Suprapubic skin (tissue), 4 donors: ENCODE measurements at places on chromosomes 3 and 15.

DNA sequence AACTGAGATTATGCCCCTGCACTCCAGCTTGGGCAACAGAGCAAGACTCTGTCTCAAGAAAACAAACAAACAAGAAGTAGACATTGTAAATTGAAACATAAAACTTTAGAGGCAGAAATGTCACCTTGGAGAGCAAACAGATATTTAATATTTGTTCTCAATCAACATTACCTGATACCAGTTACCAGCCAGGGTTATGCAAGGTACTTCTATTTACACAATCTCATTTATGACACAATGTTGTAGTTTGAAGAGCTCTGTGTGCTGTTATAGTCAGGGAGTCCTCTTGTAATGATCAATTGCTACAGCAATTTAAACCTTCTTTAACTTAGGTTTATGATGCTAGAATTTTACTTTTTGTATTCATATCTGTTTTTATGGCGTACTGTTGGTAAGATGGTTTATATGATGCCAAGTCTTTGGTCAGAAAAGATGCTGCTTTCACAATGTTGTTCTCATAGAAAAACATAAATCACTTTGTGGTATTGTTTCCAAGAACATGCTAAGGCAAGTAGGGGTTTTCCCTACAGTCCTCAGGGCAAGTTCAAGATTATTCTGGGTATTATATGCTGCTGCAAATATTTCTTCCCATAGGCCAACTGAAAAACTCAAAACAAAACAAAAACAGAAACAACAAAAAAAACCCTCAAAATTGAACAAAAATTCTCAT, 173.5 kb downstream of the TNIK start:
- no peak for DNase-seq
- H3K27me3 ChIP-seq, result no peaks in the 10 kb centered on the region
- no peak overlapping the region for H3K4me3 ChIP-seq
- no peak overlapping the region for H3K27ac ChIP-seq
- peaks cover 36% of the 10 kb centered on the region for H3K4me1 ChIP-seq
- H3K36me3 ChIP-seq, result no peaks in the 10 kb centered on the region

DNA sequence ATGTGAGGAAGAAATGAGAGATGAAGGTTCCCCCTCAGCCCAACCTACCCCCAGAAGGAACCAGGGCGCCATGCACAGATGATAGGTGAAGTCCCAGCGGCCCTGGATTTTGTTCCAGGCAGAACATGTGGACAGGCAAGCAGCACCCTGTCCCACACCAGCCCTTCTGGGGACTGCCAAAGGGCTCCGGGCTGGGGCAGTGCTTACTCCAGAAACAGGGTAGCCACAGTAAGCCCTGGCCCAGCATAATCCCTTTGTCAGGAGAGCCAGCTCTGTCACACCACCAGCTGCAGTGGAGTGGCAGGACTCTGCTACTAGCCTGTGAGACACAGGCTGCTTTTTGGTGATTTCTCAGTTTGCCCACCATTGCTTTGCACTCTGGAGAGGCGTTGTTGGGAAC, 6.3 kb downstream of the FBXL22 start:
- H3K27ac ChIP-seq, result no peak overlapping the region
- no peak for DNase-seq
- peaks cover 34% of the 10 kb centered on the region for H3K4me1 ChIP-seq
- H3K27me3 ChIP-seq, result no peaks in the 10 kb centered on the region
- peaks cover 13% of the 10 kb centered on the region for H3K36me3 ChIP-seq

DNA sequence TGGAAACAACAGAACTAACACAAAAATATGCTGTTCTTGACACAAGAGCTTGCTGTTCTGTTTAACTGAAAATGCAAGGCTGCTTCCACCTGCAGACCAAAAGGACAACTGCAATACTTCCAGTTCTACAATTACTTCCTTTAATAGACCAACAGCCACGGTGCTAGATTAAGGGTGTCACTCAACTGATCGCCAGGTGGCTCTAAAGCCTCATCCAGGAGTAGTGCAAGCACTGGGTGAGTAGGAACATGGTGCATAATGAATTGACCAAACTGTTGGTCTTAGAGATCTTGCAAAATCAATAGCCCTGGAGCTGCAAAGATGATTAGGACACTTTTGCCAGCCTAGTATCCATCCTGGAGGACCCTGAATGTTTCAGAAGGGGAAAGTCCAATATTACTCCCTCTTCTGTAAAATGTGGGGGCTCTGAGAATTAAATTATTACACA, 3.6 kb upstream of the CLDN16 start:
- H3K36me3 ChIP-seq, result no peaks in the 10 kb centered on the region
- no peaks in the 10 kb centered on the region for H3K27me3 ChIP-seq
- no peak overlapping the region for H3K27ac ChIP-seq
- H3K4me1 ChIP-seq, result peaks cover 20% of the 10 kb centered on the region

DNA sequence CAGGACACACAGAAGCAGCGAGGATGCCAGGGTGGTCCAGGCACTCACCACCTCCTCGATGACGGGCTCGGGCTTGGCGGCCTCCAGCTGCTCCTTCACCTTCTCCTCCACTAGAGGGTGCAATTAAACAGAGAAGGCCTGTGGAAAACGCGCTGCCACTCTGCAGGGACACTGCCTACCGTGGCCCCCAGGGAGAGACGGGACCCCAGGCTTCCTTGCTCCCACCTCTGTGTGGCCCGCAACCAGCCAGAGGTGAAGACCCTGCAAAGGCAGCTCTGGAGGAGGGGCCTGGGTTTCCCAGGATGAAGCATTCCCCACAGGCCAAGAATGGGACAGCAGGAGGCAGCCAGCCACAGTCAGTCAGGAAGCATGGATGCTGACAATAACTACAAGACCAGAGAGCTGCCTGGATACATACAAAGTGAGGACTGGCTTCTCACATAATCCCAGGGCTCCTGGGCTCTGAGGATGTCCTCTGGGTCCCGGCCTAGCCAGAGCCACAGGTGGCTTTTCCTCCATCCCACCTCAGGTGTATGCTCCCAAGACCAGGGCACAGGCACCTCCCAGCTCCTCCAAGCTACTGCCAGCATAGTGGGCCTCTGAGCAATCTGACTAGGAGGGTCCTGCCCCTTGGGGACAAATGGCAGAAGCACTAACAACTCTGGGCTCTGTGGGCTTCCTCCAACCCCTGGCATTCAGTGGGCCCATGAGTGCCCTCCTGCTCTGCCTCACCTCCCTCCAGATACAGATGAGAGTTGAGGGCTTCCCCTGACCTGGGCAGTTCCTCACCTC, 46.2 kb downstream of the PTH1R start:
- H3K27me3 ChIP-seq, result no peaks in the 10 kb centered on the region
- no peak overlapping the region for H3K4me3 ChIP-seq
- H3K4me1 ChIP-seq, result peaks cover 26% of the 10 kb centered on the region
- peak; percentile 63 for DNase-seq
- peaks cover 73% of the 10 kb centered on the region for H3K36me3 ChIP-seq
- no peak overlapping the region for H3K27ac ChIP-seq

- no peaks in the 10 kb centered on the region for H3K27me3 ChIP-seq
- no peaks in the 10 kb centered on the region for H3K36me3 ChIP-seq
- no peak overlapping the region for H3K4me3 ChIP-seq
Measured at GRCh38 chr15:36978126-36978525, 122.2 kb downstream of the MEIS2 start.

DNA sequence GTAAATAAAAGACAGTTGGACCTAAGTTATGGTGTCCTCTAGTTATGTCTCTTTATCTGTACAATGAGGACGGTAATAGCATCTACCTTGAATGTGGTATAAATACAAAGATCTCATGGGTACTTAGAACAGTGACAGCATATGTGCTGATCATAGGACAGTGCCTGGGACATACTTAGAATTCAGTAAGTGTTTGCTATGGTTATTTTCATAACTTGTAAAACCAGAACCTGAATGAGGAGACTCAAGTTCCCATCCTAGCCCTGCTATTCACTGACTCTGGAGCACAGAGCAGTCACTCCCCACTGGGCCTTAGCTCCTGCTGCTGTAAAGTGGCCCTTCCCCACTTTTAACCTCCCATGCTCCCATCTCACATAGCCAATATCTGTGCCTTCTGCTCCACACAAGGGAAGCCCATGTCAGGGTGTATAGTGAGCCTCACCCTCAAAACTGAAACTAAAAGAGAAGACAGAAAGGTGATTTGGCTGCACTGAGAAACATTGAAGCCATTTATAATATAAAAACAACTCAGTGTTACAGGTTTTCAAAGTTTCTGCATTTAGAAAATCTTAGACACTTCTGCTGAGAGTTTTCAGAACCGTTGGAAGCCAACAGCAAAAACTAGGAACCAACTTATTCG, 225.4 kb upstream of the UBE2E2 start:
- no peaks in the 10 kb centered on the region for H3K27me3 ChIP-seq
- no peak for DNase-seq
- H3K36me3 ChIP-seq, result no peaks in the 10 kb centered on the region

DNA sequence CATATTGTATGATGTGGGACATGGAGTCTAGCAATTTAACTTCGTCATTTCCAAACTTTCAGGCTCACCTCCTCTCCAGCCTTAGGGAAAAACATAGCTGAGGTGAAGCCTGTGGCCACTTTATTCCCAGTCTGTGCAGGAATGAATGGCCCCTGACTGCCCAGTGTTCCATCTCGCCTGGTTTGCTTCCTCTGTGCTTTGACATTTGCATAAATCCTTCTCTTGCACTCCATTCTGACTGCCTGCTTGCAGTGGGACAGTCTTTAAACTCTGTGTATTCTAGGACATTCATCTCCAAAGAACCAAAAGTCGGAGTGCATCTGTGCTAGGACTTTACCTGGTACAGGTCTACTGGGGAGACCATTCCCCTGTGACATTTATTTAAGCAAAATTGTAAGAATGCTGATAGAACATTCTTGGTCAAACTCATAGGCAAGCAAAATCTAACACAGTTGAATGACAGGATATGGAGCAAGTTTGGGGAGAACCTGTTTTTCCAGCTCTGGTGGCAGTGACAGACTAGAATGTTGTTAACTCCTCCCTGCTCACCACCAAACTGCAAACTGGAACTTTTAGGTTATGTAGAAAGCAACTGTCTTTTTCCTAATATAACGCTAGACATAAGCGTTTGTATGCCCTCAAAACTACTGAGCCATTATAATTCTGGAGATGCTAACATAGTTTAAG, 22.1 kb downstream of the TMED3 start:
- no peaks in the 10 kb centered on the region for H3K36me3 ChIP-seq
- peak overlapping the region; percentile 71 for H3K27ac ChIP-seq
- no peaks in the 10 kb centered on the region for H3K27me3 ChIP-seq
- DNase-seq, result no peak

GRCh38 chr15:84659904-84660781, 2.1 kb upstream of the NMB start:
- peaks cover 5% of the 10 kb centered on the region for H3K36me3 ChIP-seq
- no peak overlapping the region for H3K4me3 ChIP-seq

DNA sequence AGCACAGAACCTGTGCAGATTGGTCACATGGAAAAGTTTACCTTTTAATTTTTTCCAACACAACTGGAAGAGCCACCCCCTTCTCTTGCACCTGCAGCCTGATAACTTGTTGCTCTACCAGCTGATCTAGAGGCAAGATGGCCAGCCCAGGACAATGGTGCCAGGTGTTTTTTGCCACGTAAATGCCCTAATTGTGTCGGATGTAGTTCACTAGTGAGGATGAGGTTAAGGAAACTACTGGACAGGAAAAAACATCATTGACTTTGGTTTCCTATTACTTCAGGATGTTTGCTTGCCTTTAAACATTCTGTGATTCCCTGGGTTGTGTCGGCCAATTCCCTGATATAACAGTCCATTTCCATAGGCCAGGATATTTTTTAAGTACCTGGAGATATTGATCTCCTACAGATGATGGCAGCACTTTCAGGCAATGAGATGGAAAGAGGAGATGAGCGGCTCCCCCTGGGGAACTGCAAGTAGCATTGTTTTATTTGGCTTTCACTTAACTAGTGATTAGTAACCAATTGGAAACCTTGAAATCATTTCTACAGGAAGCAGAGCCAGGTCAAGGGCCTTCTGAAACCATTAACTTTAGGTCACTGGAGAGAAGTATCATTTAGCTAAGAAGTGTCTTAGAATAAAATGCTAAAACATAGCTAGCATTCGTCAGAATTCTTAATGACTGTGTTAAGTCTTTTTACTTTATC, 72.5 kb downstream of the OSBPL10 start:
- H3K27ac ChIP-seq, result no peak overlapping the region
- H3K4me3 ChIP-seq, result no peak overlapping the region
- peaks cover 21% of the 10 kb centered on the region for H3K4me1 ChIP-seq
- no peak for DNase-seq
- H3K36me3 ChIP-seq, result no peaks in the 10 kb centered on the region

- no peak overlapping the region for H3K4me3 ChIP-seq
- no peak for DNase-seq
- no peaks in the 10 kb centered on the region for H3K4me1 ChIP-seq
- H3K36me3 ChIP-seq, result no peaks in the 10 kb centered on the region
- no peak overlapping the region for H3K27ac ChIP-seq
Measured at GRCh38 chr3:143884861-143885260, 36.6 kb upstream of the SLC9A9 start.
